ENCODE measurements at places on chromosomes 6 and 20. TPM values are rescaled to one million over a fixed set of nuclear protein-coding genes. Genes with fewer than 3 reads are reported as not detected.

Gene SLC17A2
- polyA plus RNA-seq: not detected

Gene EYA2
- polyA plus RNA-seq: not detected

Gene CBFA2T2
- 21.7 TPM for polyA plus RNA-seq

Gene HLA-DQA2
- not detected for polyA plus RNA-seq

Gene GHRH
- not detected for polyA plus RNA-seq

Gene VSX1
- polyA plus RNA-seq: not detected

Gene DTD1
- polyA plus RNA-seq: 337 TPM

Gene SIRT5
- 15.9 TPM for polyA plus RNA-seq

Gene SPEF1
- 0.58 TPM for polyA plus RNA-seq

Gene TRIM15
- not detected for polyA plus RNA-seq

Gene TRMT11
- 37.6 TPM for polyA plus RNA-seq

Gene C4B
- polyA plus RNA-seq: 4.4 TPM

Gene GZF1
- 33.8 TPM for polyA plus RNA-seq

Gene HLA-DQB1
- polyA plus RNA-seq: not detected

Gene STMN3
- 268 TPM for polyA plus RNA-seq

Gene TMC2
- polyA plus RNA-seq: 0.66 TPM

Gene SLC4A11
- not detected for polyA plus RNA-seq

Gene NHLRC1
- 1.2 TPM for polyA plus RNA-seq

Gene CRYBG1
- polyA plus RNA-seq: 0.04 TPM

Gene TFAP2A
- not detected for polyA plus RNA-seq

Gene CFAP61
- 0.42 TPM for polyA plus RNA-seq

Gene TUBB2B
- 3,711 TPM for polyA plus RNA-seq

Gene SIRPB1
- not detected for polyA plus RNA-seq

Gene IMPG1
- not detected for polyA plus RNA-seq
